Activated CD4-positive, alpha-beta T cell treated with anti-CD3 and anti-CD28 coated beads, Interleukin-2, amount 50 U/mL, for 4 hours (primary cell): ENCODE measurements at places on chromosomes 3 and 15.

DNA sequence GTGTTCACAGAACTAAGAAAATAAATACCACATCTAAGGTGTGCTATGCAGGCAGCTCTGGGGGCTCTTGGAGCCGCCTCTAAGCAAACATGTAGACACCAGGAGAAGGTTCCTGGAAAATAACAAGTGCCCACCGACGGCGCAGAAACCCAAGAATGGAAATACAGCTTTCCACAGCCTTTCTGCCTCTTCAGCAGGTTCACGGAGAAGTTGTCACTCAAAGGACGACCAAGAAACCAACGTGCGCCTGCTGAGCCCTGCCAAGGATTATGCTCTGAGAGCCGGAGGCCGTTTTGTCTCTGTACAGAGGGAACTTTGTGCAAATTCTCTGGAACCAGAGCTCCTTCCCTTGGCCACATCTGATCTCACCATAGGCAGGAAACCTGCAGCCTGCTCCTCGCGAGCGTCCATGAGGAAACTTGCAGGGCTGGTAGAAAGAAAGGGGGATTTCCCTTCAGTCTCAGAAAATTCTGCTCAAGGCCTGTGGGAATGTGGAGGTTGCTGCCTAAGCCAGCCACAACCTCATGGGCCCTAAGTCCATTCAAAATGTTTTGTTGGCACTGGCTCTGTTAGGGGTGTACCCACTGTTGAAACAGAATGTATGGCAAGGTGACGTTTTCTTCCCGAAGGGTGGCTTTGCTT is 40.6 kb upstream of the ETV5 start:
- no peak for DNase-seq

GRCh38 chr3:68088216-68088615 is 433.8 kb upstream of the SUCLG2 start:
- DNase-seq = peak; percentile 28

DNA sequence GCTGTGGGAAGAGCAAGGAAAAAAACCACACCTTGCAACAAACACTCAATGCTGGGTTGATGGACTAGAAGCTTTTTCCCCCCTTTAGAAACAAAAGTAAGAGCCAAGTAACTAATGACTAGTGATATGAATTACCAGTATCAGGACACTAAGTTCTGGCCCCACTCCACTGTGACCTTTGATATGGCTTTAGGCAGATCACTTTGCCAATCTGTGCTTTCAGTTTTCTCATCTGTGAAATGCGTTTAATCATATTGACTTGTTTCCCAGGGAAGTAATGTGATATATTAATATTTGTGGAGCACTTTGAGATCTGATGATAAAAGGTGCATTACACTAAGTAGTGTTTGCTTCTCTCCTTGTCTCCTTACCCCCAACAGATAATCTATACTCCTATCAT is 319.3 kb upstream of the SATB1 start:
- no peak for DNase-seq

GRCh38 chr3:196553551-196553950 is 14.8 kb downstream of the WDR53 start:
- no peak for DNase-seq

DNA sequence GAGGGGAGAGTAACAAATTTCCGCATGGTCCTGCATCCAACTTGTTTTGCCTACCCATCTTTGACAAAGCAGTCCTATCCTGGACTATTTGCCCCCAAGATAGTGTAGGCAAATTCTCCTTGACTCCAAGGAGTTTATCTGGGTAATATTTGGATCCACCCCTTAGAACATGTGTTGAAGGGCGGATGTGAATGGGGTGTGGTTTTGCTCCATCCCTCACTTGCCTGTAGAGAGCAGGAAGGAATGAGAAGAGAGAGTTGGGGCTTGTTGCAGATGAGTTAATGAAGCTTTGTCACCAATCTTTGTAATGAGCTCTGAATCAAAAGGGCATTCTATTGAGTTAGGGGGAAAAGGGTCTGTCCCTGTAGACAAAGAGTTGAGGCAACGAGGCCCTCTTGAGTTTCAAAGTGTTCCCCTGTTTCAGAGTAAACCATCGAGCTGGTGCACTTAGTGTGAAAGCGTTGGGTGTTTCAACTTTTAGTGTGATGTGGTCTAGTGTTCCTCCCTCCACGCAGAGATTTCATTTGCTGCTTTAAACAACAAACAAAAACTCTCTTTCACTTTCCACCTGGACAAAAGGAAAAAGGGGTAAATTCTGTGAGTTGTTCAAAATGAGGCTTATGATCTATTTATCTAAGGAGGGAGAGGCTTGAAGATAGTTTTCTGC is 42.2 kb upstream of the PPARG start:
- no peak for DNase-seq

DNA sequence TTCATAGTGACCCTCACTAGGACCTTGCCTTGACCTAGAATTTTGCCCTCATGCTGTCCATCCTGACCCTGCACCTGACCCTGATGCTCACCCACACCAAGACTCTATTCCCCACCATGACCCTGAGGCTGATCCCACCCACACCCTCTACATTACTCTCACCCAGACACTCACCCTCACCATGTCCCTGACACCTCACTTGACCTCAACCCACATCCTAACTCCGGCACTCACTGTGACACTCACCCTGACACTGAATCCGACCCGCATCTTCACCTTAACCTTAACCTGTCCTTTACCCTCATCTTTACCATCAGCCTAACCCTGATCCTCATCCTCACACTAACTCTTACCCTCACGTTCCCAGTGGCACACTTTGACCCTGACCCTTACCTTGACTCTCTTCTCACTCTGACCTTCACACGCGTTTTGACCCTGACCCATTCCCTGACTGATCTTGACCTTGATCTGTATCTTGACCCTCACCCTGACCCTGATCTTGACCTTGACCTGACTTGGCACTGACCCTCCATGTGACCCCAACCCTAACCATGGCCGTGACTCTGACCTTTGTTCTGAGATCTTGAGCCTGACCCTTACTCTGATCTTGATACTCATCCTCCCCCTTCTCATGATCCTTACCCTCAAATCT is 22.2 kb upstream of the SLC25A26 start:
- no peak for DNase-seq

DNA sequence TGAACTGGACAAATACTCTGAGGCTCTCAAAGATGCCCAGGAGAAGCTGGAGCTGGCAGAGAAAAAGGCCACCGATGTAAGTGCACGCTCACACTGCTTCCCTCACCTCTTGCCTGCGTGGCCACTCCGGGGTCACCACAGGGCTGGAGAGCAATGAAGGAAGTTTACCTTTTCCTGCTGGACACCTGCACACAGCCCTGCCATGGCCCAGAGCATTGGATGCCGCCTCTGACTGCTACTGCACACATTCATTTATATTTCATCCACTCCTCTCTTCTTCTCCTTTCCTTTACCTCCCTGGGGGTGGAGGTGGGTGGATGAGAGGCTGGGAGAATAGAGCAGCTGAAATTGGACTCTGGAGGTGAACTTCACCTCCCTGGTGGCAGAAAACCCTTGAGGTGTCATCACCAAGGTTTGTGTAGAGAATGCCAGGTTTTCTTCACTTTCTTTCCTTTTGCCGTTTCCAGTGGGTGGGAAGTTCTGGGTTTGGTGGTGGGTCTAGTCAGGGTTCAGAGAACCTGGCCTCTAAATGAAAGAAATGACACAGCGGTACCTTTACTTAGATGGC is 1.6 kb downstream of the TPM1 start:
- DNase-seq = no peak

- DNase-seq = no peak
Measured at GRCh38 chr15:69035205-69035917, 20.9 kb downstream of the NOX5 start.

DNA sequence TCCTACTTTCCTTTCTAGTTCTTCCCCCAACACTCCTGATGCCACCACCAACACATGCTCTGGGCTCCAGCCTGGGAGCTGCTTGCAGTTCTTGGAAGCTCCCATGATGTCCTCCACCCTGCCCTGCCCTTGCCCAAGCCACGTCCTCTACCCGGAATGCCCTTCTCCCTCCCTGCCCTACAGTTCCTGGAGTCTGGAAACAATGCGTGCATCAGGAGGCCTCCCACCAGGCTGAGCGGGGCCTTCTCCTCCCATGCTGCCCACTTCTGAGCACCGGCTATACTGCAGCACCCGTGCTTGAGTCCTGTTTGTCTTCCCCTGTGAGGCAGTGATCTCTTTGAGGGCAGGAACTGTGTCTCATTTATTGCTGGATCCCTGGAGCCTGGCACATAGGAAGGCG is 44.6 kb downstream of the DGKG start:
- no peak for DNase-seq

- DNase-seq = no peak
Measured at GRCh38 chr3:128343287-128344051, 123.2 kb downstream of the DNAJB8 start.

DNA sequence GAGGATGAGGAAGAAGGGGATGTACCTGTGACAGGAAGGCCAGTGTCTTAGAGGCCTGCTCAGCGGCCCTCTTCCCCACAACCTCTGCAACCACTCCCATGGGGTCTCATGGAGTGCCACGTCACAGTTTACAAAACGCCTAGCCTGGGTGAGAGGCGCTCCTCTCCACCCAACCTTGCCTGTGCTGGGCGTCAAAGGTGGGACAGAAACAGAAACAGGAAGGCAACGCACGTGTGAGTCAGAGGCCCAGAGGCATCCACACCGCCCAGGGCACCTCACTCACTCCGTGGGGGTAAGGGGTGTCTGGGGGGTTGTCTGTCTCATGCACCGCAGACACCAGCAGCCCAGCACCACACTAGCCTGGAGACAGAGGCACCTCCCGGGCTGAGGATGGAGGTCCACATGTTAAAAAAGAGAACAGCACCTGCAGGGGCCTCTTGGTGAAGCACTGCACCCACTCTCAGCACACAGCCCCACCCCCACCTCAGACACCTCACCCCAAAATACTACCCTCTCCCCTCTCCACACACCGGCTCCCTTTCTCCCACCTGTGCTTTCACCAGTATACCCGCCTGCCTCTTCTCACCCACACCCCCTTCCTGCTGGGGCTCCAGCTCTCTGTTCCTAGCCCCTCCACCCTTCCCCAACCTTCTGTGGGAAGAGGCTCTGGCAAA is 4.7 kb upstream of the CALML4 start:
- no peak for DNase-seq

GRCh38 chr3:46695962-46696894 is 2.7 kb upstream of the ALS2CL start:
- DNase-seq = no peak

DNA sequence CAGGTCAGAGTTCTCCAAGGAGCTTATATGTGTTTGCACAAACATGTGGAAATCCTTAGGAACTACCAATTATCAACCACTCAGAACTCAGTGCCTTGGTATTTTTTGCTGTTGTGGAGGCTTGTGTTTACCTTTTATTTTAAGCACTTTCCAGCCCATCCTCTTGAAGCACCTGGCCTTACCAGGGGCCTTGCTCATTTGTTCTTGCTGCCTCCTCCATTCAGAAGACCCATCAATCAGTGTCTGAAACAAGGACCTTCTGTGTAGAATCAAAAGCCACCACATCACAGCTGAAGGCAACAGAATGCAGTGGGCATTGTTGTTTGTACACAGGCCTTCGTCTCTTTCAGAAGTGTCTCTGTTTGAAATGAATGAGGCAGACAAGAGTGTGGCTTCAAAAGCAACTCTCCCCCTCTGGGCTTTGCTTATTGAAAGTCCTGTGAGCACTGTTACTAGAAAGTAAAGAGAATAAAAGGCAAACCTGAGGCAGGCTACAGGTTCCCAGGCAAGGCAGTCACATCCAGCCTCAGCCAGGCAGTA is 24.5 kb upstream of the LIPC start:
- no peak for DNase-seq

GRCh38 chr3:71466483-71466882 is 117.0 kb downstream of the FOXP1 start:
- no peak for DNase-seq

- no peak for DNase-seq
Measured at GRCh38 chr3:196916995-196917394, 25.3 kb downstream of the NCBP2 start.
